ENCODE measurements at places on chromosomes 11 and 22.

- no peak for DNase-seq
- H3K27ac ChIP-seq, result no peak overlapping the region
- no peaks in the 10 kb centered on the region for H3K27me3 ChIP-seq
- H3K4me3 ChIP-seq, result no peak overlapping the region
- H3K4me1 ChIP-seq, result no peaks in the 10 kb centered on the region
Measured at GRCh38 chr11:59008947-59009346, 69.7 kb downstream of the GLYATL1 start.

DNA sequence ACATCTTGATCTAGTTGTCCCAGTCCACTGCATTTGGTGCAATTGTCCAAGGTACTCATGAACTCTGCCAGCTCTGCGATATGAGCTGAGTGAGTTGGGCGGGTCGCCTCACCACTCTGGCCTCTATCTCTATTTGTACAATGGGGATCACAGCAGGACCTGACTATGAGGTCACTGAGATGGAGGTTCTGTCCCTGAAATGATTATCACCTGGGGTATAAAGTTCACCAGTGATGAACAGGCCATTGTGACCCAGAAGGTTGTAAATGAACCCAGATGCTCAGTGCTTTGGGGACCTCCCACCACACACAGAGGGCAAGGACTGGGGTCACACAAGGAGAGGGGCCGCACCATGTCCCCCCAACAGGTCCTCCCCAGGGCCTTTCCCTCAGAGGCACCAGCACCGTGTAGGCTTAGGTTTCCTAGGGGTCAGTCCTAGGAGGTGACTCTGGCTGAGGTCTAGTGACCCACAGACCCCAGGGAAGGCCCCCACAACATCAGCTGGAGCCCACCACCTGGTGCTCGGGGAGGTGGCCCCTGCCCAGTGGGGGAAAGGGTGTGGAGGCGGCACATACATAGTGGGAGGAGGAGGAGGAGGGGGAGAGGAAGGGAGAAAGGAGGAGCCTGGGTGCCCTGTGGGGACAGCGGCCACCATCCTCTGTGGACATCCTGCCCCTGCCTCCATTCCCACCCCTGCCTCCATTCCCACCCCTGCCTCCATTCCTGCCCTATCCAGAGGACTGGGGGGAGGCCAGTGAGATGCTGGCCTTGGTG is 25.0 kb upstream of the IGLL1 start:
- H3K27ac ChIP-seq, result no peak overlapping the region
- H3K4me3 ChIP-seq, result no peak overlapping the region
- no peaks in the 10 kb centered on the region for H3K36me3 ChIP-seq
- no peaks in the 10 kb centered on the region for H3K4me1 ChIP-seq
- no peak for DNase-seq

DNA sequence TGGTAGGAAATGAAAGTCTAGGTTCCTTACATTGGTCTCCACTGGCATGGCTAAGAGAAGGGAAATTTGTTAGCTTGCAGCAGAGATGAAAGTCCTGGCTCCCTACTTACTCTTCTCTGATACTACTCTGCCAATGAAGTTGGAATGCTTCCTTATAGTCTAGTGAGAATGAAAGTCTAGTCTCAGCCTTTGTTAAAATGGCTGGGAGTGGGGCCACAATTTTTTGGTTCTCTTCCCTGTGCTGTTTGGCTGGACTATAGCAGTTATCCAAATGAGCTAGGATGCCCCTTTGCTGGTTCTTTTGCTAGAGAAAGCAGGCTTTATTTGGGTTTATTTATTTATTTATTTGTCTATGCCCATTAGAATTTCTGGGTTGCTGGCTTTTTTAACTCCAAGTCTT is 414.3 kb downstream of the AASDHPPT start:
- H3K36me3 ChIP-seq, result no peaks in the 10 kb centered on the region
- DNase-seq, result no peak
- no peak overlapping the region for H3K4me3 ChIP-seq
- peaks cover 12% of the 10 kb centered on the region for H3K4me1 ChIP-seq
- H3K27ac ChIP-seq, result no peak overlapping the region

- peak; percentile 66 for DNase-seq
- H3K4me3 ChIP-seq, result no peak overlapping the region
- H3K4me1 ChIP-seq, result 0 out of 2 replicates have a peak, but pooled peaks cover 5% of the 10 kb centered on the region
- no peaks in the 10 kb centered on the region for H3K36me3 ChIP-seq
Measured at GRCh38 chr11:57527056-57527631, 3.4 kb downstream of the TIMM10 start.

DNA sequence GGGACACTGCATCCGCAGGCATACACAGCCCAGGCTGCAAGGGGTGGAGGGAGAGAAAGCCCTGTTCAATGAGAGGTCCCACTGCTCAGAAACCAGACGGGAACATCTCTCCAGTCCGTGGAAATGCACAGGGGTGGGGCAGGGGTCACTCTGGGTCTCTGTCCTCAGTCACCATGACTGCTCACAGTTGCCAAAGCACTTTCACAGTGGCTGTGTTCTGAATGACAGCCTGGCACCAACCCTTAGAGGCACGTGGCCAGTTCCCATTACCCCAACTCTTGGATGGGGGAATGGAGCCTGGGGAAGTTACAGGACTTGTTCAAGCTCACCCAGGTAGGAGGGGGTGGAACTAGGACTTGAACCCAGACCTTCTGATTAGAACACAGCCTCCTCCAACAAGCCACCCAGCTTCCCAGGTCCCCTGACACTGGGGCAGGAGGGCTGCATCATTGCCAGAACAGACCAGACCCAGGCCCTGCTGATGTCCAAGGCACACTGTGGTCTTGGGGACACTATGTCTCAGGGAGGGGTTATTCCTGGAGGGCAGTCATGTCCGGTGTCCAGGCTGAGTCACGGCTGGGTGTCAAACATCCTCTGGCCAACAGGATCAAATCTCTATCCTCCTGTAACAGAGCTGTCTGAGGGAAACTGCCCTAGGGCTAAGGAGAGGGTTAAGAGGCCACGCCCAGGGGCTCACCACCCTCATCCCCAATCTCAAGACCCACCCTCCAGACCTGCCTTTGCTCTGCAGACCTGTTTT is 8.2 kb downstream of the ZNF70 start:
- no peaks in the 10 kb centered on the region for H3K4me1 ChIP-seq
- DNase-seq, result no peak
- no peaks in the 10 kb centered on the region for H3K27me3 ChIP-seq
- H3K36me3 ChIP-seq, result no peaks in the 10 kb centered on the region
- H3K27ac ChIP-seq, result no peak overlapping the region

- peak; percentile 56 for DNase-seq
- no peak overlapping the region for H3K4me3 ChIP-seq
- peaks cover 44% of the 10 kb centered on the region for H3K4me1 ChIP-seq
- no peaks in the 10 kb centered on the region for H3K27me3 ChIP-seq
Measured at GRCh38 chr22:32720924-32721323, 80.6 kb upstream of the TIMP3 start.

DNA sequence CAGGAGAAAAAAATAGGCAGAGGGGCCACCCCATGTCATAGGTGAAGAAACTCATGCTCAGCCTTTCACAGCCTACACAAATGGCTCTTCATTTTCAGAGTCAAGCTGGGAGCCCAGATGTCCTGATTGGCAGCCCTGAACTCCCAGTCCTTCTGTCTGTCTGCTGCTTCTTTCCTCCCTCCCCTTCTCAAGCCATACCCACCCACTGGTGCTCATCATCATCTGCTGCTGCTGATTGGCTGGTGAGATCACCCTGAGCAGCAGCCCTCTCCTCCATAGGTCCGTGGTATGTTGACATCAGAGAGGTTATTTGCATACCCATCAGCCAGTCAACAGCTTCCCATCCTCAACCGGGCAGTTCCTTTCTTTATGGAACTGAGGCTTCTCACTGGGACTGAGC is 46.1 kb upstream of the PRDM11 start:
- no peak overlapping the region for H3K4me3 ChIP-seq
- no peak overlapping the region for H3K27ac ChIP-seq
- peaks cover 21% of the 10 kb centered on the region for H3K27me3 ChIP-seq
- H3K4me1 ChIP-seq, result peaks cover 9% of the 10 kb centered on the region
- no peaks in the 10 kb centered on the region for H3K36me3 ChIP-seq

GRCh38 chr11:65069217-65069616 is 10.9 kb upstream of the NAALADL1 start:
- no peak for DNase-seq
- H3K4me3 ChIP-seq, result no peak overlapping the region
- H3K27me3 ChIP-seq, result no peaks in the 10 kb centered on the region
- H3K4me1 ChIP-seq, result no peaks in the 10 kb centered on the region
- no peak overlapping the region for H3K27ac ChIP-seq

DNA sequence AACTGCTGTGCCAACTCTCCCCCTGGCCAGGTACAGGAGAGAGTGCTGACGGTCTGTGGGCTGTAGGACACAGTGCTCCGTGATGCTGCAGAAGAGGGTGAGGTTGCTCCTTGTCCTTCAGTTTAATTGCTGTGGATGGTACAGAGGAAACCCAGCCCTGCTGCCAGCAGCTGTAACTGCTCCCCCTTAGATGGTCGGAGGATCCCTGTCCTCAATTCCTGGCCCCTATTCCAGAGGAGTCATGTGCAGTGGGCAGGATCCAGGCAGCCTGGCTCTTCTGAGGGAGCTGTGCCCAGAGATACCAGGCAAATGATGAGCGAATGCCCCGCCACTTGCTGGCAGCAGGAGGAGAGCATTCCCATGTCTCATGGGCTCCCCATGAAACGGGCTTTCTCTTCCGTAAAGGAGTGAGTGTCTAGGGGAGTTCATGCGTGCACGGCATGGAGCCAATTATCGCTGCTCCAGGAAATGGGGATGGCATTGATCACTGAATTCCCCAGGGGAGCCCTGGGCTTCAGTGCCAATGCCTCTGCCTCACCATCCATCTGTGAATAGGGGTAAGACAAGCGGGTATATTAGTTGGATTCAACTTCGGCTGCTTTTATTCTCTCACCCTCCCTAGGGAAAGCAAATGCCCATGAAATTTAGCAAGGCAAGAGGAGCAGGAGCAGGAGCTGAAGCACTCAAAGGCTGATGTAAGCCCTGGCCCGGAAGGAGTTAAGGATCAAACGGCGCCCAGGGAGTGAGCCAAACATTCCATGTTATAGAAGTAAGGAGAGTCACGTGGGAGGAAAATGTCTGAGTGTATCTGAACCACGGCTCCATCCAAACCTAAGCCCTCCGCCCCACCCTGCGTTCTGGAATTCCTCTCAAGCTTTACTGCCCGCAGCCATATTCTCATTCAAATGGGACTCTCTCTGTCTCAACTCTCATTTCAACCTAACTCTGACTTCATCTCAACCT is 51.0 kb upstream of the CSNK2A3 start:
- no peak overlapping the region for H3K4me3 ChIP-seq
- peaks cover 7% of the 10 kb centered on the region for H3K4me1 ChIP-seq
- H3K27ac ChIP-seq, result no peak overlapping the region
- H3K36me3 ChIP-seq, result no peaks in the 10 kb centered on the region
- peak; percentile 58 for DNase-seq

DNA sequence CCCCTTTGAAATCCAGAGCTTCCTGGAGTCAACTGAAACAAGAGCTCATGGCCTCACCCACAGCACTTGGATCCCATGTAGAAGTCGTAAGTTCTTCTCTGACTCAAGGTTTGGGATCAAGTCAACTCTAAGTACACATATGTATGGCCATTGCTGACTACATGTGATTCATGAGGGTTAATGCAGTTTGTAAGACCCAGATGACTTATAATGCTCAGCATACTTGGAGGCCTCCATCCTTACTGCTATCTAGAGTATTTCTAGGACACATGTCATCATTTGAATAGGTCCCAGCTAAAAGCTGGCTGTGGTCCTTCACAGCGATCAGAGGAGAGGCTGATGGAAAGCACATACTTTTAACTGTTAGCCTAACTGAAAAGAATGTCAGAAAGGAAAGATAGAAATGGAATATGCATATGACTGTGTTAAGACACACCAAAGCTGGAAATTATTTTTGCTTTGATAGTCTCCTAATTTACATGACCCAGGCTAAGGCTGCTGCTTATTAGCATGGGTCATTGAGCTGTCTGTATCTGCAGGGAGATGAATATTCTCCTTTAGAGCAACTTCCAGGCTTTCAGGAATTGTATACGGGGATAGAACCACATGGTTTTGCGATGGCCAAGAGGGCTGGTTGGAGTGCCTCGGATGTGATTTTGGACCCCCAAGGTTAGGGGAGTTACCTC is 76.3 kb downstream of the NTM start:
- H3K27me3 ChIP-seq, result peaks cover 30% of the 10 kb centered on the region
- no peak overlapping the region for H3K27ac ChIP-seq
- no peak for DNase-seq
- H3K36me3 ChIP-seq, result no peaks in the 10 kb centered on the region

GRCh38 chr22:46922037-46922436 is 159.6 kb downstream of the TBC1D22A start:
- no peak overlapping the region for H3K4me3 ChIP-seq
- H3K36me3 ChIP-seq, result no peaks in the 10 kb centered on the region
- H3K4me1 ChIP-seq, result no peaks in the 10 kb centered on the region
- H3K27ac ChIP-seq, result no peak overlapping the region
- DNase-seq, result no peak

GRCh38 chr11:86152006-86152862 is 83.3 kb upstream of the PICALM start:
- H3K4me3 ChIP-seq, result peak overlapping the region; percentile 50
- H3K27ac ChIP-seq, result peak overlapping the region; percentile 85
- H3K27me3 ChIP-seq, result no peaks in the 10 kb centered on the region
- H3K4me1 ChIP-seq, result peaks cover 31% of the 10 kb centered on the region

GRCh38 chr22:32410459-32410858 is 1.6 kb downstream of the RTCB start:
- H3K27me3 ChIP-seq, result no peaks in the 10 kb centered on the region
- peak overlapping the region; percentile 88 for H3K4me3 ChIP-seq
- no peak overlapping the region for H3K27ac ChIP-seq
- H3K36me3 ChIP-seq, result peaks cover 32% of the 10 kb centered on the region

DNA sequence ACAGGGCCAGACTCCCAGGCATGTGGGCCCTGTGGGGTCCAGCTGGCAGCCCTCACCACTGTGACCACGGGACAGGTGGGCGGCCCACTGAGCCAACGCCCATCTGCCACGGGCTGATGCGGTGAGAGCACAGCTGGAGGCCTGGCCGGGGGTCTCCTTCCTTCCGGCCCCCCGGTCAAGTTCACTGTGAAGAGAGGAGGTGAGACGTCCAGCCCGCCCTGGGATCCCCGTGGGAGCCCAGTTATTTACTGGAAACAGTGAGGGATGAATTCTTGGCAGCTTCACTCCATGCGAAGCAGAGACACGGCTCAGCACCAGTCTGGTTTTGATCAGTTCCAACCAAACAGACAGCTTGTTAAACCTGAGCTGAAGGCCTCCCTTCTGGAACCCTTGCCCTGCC is 38.7 kb downstream of the WNT11 start:
- no peaks in the 10 kb centered on the region for H3K4me1 ChIP-seq
- no peak overlapping the region for H3K27ac ChIP-seq
- peak; percentile 33 for DNase-seq
- peaks cover 6% of the 10 kb centered on the region for H3K27me3 ChIP-seq

GRCh38 chr11:106681435-106681834 is 336.8 kb downstream of the GUCY1A2 start:
- DNase-seq, result no peak
- H3K4me1 ChIP-seq, result no peaks in the 10 kb centered on the region
- H3K27me3 ChIP-seq, result no peaks in the 10 kb centered on the region
- H3K36me3 ChIP-seq, result no peaks in the 10 kb centered on the region

GRCh38 chr22:36726007-36726380 is 22.4 kb upstream of the CACNG2 start:
- H3K27ac ChIP-seq, result no peak overlapping the region
- H3K4me3 ChIP-seq, result no peak overlapping the region
- DNase-seq, result no peak
- no peaks in the 10 kb centered on the region for H3K36me3 ChIP-seq
- no peaks in the 10 kb centered on the region for H3K4me1 ChIP-seq

GRCh38 chr11:111310723-111311122 is 12.4 kb downstream of the POU2AF3 start:
- H3K36me3 ChIP-seq, result no peaks in the 10 kb centered on the region
- H3K27ac ChIP-seq, result no peak overlapping the region
- H3K27me3 ChIP-seq, result peaks cover 53% of the 10 kb centered on the region
- H3K4me3 ChIP-seq, result no peak overlapping the region

- no peaks in the 10 kb centered on the region for H3K36me3 ChIP-seq
- H3K27me3 ChIP-seq, result peaks cover 6% of the 10 kb centered on the region
- no peak overlapping the region for H3K4me3 ChIP-seq
- H3K4me1 ChIP-seq, result peaks cover 9% of the 10 kb centered on the region
Measured at GRCh38 chr22:23036684-23037428, 33.5 kb upstream of the GNAZ start.
